Peyer's patch (tissue), 4 donors: ENCODE measurements at places on chromosomes 6 and 20. TPM values are rescaled to one million over a fixed set of nuclear protein-coding genes. Genes with fewer than 3 reads are reported as not detected.
A peak's percentile ranks its signal among the peaks of the same experiment; 100 is the strongest.

Gene TNFRSF21
- total RNA-seq = 43.8 TPM

DNA sequence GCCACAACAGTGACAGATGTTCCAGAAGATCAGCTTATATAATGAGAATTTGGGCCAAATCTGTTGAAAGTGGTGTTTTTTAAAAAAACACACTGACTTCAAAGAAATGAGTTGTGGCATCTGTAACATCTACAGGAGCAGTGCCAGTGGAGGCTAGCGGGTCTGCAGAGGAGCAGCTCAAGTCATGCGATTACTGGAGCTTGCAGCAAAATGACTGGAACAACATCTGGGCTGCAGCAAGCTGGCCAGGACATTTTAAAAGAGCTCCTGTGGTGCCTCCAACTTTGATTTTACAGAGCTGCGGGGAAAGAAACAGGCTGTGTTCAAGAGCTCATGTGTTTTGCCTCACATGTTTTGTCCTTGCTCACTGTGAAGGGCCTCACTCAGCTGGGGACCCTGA lies 57.2 kb downstream of the TBX18 start:
- H3K36me3 ChIP-seq = no peaks in the 10 kb centered on the region
- no peak overlapping the region for H3K4me3 ChIP-seq

DNA sequence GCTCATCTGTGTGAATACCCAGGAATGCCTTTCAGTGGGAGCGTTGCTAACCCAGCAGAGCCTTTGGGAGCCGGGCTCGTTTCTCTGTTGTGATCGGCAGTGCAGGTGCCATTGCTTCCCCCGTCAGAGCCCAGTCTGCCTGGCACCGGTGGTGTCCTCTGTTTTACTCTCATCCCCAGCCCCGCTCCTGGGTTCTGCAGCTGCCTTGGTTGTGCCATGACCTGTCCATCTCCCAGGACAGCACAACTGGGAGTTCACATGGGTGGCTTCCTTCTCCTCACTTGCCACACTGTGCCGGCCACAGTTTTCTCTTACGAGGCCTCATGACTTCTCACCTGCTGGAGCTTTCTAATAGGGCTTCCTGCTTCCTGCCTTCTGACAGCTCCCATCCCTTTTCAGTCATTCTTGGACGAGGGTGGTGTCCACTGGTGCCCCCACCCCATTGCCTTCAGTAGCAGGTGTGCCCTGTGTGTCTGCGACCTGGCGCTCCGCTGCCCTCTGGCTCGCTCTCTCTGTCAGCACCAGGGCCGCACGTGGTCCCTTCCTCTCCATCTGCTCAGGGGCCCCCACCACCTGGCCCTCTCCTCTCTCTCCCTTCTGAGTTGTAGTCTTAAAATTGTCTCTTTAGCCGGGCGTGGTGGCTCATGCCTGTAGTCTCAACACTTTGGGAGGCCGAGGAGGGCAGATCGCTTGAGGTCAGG lies 110.9 kb downstream of the RPP40 start:
- H3K4me3 ChIP-seq = no peak overlapping the region
- no peaks in the 10 kb centered on the region for H3K27me3 ChIP-seq
- H3K27ac ChIP-seq = no peak overlapping the region
- no peaks in the 10 kb centered on the region for H3K36me3 ChIP-seq
- DNase-seq = no peak

- H3K4me1 ChIP-seq = no peaks in the 10 kb centered on the region
- H3K27ac ChIP-seq = no peak overlapping the region
- peak; percentile 33 for DNase-seq
- H3K36me3 ChIP-seq = no peaks in the 10 kb centered on the region
- no peak overlapping the region for H3K4me3 ChIP-seq
- H3K27me3 ChIP-seq = no peaks in the 10 kb centered on the region
Measured at GRCh38 chr6:166478782-166479592, 96.2 kb upstream of the MPC1 start.

- no peak overlapping the region for H3K27ac ChIP-seq
- H3K36me3 ChIP-seq = no peaks in the 10 kb centered on the region
- no peaks in the 10 kb centered on the region for H3K4me1 ChIP-seq
- H3K4me3 ChIP-seq = no peak overlapping the region
- no peak for DNase-seq
Measured at GRCh38 chr20:23066772-23067171, 17.3 kb upstream of the THBD start.

Gene KCNS1
- total RNA-seq = not detected
